ENCODE measurements at places on chromosomes 11 and 22.

- DNase-seq, result no peak
Observed at GRCh38 chr11:19729141-19729540, 16.5 kb downstream of the NAV2 start.

DNA sequence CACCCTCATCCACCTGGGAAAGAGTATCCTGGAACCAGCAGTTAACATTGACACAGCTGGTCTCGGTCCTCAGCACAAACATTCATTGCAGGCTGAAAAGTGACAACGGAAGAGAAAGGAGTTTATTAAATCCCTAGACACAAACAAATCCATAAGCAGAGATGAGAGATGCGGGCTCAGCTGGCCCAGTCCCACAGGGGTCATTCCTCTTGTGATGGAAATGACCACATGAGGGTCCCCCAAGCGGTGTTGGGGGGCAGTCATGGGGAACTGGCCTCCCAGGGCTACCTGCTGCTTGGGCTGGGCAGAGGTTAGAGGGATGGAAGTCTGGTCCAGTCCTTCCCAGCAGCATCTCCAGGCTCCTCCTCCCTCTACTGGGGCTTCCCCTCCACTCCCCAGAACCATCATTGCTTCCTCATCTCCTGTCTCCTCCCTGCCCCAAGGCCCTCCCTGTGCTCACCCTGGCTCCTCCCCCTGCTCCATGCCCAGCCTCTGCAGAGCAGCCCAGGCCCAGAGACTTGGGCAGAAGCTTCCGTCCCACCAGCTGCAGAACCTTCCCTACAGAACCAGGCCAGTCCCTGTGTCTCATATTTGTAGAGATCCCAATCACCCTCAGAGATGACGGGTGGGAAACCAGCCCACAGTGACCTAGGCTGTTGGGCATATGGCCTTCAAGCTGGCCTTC lies 5.4 kb upstream of the IGLL5 start:
- DNase-seq, result no peak

DNA sequence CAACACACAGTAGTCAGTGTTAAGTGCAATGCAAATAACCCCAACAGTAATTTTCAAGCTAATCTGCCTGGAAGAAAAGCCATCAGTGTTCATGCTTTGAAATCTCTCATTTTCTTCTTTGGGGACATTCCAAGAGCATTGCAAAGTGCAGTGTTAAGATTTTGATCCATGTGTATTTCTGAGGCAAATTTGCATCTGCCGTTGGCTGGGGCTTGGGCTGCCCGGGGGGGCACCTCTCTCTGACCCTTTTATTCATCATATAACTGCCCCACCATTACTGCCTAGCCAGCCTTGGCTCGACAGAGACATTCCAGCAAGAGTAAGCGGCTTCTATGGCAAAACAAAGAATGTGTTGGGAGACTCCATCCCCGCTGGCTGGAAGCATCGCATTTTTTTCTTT lies 483.5 kb downstream of the BRD1 start:
- no peak for DNase-seq

DNA sequence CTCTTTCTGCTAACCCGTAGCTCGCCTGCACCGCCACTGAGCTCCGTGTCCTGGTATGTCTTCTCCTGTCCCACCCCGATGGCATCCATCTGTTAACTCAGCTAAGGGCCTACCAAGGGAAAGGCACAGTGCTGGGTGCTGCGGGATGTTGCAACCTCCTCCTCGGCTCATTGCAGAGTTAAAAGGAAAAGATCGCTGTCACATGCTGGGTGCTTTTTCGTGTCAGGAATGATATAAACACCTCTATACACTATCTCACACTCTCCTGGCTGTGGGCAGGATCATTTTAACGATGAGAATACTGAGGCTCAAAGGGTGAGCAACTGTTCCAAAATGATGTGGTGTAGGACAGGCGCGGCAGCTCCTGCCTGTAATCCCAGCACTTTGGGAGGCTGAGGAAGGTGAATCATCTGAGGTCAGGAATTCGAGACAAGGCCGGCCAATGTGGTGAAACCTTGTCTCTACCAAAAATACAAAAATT lies 10.1 kb downstream of the TXN2 start:
- no peak for DNase-seq

- DNase-seq, result no peak
Observed at GRCh38 chr11:11968511-11969280, 39.7 kb downstream of the DKK3 start.

DNA sequence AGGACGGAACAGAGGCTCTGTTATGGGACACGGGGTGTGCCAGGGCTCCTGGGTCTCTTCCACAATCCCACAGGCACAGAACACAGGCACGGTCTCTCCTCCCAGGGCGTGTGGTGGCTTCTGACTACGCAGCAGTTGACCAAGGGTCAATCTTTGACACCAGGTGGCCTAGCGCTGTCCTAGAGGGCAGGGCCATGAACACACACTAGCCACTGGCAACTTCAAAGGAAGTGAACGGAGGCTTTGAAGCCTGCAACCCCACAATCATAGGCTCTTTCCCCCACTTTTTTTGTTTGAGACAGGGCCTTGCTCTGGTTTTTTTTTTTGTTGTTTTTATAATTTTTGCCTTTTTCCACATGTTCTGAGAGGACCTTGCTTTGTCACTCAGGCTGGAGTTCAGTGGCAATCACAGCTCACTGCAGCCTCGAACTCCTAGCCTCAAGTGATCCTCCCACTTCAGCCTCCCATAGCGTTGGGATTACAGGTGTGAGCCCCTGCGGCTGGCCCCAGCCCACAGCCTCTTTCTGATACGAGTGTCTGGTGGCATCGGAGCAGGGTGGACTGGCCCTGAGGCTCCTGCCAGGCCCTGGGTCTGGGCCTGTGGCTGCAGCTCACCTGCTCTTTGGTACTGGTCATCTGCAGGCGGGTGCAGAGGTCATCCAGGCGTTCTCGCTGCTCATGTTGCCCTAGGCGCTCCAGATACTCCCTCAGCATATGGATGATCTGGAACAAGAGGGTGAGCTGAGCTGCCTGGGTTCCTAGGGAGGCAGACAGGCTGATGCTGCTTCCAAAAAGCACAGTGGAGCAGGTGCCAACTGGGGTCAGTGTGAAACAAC lies 9.1 kb downstream of the GALR3 start:
- no peak for DNase-seq

GRCh38 chr22:48242461-48242864 lies 1480.0 kb downstream of the TBC1D22A start:
- no peak for DNase-seq

DNA sequence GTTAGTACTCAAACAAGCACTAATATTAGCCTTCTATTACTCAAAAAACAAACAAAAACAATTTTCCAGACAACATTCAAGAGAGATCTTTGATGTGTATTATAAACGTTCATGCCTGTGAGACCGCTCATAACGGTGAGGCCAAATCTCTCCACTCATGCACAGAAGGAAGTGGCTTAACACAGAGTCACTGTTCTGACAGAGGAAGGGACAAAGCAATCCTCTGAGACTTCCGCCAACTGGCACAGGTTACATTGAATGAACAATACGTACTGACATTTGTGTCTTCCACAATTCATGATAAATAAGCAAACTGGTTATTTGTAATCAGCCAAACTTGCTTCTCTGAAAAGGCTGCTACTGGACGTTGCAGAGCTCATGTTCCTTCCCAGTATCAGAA lies 30.5 kb downstream of the CHKA start:
- no peak for DNase-seq

GRCh38 chr11:61111786-61112517 lies 9.7 kb downstream of the CD5 start:
- peak; percentile 40 for DNase-seq

GRCh38 chr11:110711776-110712658 lies at the start of gene ARHGAP20:
TSS of gene ARHGAP20 (minus strand) at chr11:110712437. CDS start at chr11:110712231, 206 bp downstream.
- no peak for DNase-seq

DNA sequence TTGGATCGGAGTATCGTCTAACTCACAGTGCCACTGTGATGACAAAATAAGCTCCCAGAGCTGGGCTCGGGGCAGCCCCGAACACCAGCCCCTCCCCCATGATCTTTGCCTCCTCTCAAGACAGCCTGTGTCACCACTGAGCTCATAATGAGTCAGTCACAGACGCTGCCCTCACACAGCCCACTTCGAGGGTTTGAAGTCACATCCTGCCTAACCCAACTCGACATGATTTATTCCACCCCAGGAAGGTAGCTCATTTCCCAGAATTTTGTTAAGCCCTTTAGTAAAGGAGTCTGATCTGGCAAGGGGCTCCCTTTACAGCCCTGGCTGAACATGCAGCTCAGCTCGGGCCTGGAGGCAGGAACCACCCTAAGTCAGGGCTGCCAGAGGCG lies 22.8 kb downstream of the MYH9 start:
- DNase-seq, result peak; percentile 82

DNA sequence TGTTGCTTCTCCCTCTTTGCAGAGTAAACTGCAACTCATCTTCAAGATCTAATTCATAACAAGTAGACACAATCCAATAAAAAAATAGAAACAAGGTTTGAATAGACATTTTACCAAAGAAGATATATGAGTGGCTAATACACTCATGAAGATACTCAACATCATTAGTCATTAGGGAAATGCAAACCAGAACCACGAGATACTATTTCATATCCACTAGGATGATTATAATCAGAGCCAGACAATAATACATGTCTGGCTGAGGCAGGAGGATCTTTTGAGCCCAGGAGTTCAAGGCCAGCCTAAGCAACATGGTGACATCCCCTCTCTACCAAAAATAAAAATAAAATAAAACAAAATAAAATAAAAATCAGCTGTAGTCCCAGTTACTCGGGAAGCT lies 85.0 kb downstream of the ATG16L2 start:
- DNase-seq, result no peak

DNA sequence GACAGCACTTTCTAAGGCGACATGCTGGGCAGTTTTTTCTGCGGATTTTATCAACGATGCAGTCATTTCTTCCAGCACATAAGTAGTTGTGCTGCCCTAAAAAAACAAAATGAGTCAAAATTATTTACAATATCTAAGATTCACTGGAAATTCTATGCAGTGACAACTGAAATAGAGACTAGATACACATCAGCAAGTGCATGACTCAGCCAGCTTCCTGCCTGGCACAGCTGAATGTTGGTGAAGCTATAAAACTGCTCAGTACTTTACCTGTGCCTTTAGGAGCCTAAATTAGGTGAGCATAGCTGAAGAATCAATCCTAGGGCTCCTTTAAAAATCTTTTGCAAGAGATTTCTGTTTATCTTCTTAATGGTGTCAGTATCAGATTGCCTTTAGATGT lies 37.8 kb downstream of the PGR start:
- no peak for DNase-seq

GRCh38 chr11:44793350-44794090 lies 66.8 kb downstream of the TSPAN18 start:
- no peak for DNase-seq

- DNase-seq, result no peak
Observed at GRCh38 chr11:100072131-100072530, 615.0 kb upstream of the ARHGAP42 start.

- DNase-seq, result no peak
Observed at GRCh38 chr11:79346021-79346420, 94.8 kb downstream of the TENM4 start.

GRCh38 chr22:49076300-49077035 lies 751.2 kb downstream of the BRD1 start:
- DNase-seq, result no peak

DNA sequence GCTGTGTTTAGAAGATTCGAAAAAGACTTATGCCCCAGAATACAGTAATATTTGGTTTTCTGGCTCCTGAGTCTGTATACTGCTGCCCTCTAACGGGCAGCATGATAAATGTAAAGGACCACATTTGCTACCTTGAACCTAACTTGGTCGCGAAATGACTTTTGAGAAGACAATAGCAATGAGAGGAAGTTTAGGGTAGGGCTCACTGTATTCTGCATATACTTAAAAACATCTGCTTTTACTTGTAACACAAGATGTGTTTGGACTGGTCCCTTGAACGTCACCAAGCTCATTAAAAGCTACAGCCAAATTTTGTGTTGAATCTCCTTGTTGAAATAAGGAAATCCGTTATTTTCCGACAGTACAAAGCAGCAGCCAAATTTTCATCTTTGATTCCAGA lies 309.1 kb downstream of the SWAP70 start:
- no peak for DNase-seq

DNA sequence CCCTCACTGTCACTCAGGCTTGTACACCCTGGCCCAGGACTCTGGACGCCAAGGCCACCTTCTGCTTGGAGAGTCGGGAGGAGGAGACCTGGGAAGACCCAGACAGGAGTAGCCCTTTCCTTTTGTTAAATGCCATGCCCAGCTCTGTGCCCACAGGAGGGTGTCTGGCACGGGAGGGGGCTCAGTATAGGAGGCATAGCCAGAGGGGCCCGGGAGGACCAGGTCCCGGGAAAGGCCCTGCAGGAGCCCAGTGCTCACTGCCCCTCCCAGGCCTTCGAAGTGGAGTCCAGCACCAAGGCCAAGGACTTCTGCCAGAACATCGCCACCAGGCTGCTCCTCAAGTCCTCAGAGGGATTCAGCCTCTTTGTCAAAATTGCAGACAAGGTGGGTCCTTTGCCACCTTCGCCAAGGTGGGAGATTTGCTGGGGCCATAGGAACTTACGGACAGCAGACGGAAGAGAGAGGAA lies 79.0 kb downstream of the MYO7A start:
- no peak for DNase-seq

DNA sequence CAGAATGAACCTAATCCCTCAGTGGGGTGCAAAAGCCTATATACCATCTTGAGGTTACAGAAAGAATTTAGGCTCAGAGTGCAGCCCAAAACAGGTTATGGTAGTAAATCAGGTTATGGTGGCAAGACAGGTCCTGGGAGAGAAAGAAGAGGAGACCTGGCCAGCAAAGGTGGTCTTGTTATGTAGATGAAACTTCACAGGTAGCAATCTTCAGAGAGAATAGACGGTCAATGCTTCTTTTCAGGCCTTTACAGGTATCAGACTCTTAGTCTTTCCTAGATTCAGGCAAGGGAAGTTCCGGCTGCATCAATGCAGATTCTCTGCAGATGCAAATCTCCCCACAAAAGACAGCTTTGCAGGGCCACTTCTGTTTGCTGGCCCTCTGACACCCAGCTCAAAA lies 45.8 kb upstream of the SORL1 start:
- DNase-seq, result no peak

GRCh38 chr11:119470317-119471291 lies 47.6 kb upstream of the THY1 start:
- no peak for DNase-seq

DNA sequence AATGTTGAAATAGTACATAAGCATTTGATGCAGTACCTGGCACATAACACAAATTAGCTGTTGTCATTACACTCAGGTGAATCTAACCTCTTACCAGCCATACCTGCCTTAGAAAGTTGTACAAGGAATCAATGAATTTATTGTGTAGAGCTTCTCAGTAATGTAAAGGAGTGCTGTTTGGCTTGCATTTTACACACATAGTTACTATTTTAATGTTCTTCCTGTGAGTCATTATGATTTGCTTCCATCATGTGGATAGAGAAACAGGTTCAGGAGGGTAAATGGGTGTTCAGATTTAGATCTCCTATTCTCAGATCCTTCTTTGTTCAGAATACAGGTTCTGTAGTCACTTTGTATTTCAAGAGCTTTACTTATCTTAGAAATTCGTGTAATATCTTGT lies 27.6 kb upstream of the RCE1 start:
- DNase-seq, result no peak

DNA sequence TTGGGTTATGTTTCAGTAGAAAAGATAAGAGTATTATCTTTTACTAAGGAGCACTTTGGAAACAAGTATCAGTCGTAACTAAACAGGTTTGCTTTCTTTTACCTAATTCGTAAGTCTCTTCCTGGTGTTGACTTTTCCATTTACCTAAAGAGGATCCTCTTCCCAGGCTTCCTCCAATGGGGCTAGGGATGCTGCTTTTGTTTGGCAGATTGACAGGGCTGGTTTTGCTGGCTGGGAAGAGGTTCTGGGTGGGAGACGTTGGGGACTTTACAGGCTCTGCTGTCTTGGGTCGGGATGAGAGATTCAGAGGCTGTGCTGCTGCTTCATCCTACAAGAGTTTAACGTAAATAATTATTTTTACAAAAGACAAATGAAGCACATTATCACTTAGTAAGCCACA lies 306.7 kb downstream of the SOX6 start:
- no peak for DNase-seq
